Activated CD4-positive, alpha-beta T cell treated with anti-CD3 and anti-CD28 coated beads, Interleukin-2, amount 10 ng/mL, durations not matched to agents 24 days and 14 days (primary cell): ENCODE measurements at places on chromosomes 1 and 21. TPM values are rescaled to one million over a fixed set of nuclear protein-coding genes. Genes with fewer than 3 reads are reported as not detected.
A peak's percentile ranks its signal among the peaks of the same experiment; 100 is the strongest.

The INTS7 gene
- total RNA-seq: 34.4 and 36.8 TPM in 2 replicates

GRCh38 chr1:154405747-154406571 is 816 bp downstream of the IL6R start:
- DNase-seq: peak; percentile 81

DNA sequence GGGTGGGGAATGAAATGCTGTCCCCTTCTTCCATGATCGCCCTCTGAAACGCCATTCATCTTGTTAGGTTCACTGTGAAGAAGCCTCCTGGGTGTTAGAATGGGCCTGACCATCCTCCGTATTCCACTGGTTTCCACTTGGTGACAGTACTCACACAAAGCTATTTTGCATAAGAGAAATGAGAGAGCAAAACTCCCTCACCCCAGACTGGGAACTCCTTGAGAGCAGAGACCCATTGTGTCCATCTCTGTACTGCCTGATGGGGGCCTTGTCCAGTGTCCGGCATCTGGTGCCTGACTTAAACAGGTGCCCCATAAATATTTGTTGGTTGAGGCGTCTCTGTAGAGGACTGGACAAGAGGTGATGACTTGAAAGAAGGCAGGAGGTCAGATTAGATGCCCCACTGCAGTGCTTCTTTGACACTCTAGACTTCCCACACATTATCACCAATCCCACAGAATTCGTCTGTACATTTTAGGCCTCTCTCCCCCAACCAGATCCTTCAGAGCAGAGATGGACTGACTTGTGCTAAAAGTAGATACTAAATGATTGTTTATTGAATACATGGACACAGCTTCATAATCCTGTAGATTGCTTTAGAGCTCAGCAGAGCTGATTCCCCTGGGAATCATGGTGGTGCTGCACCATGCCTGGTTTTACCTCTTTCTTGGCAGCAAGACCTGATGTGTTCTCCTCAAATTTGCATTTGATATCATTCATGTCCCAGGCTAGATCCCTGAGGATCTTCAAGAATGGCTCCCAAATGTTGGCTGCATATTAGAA is 22.4 kb upstream of the KCNA2 start:
- DNase-seq: no peak

DNA sequence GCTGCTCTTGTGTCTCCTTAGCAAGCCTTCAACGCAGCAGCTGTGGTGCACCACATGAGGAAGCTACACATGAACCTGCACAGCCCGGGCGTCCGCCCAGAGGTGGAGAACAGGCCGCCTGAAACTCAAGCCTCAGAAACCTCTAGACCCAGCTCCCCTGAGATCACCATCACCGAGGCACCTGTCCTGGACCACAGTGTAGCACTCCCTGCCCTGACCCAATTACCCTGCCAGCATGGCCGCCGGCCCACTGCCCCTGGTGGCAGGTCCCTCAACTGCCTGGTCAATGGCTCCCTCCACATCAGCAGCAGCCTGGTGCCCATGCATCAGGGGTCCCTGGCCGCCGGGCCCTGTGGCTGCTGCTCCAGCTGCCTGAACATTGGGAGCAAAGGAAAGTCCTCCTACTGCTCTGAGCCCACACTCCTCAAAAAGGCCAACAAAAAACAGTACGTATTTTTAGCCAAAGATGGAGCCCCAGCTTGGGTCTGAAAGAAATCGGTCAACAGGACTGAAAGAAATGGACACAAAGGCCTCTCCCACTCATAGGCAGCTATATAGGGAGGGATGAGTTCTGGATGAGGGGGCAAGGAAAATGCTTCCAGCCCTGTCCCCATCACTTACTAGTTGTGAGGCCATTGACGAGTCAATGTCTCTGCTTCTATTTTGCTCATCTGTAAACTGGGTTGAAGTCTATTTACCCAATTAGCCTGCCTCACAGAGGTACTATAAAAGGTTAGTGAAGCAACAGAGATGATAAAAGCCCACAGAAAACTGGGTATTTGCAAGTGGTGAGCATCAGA is 28.5 kb downstream of the CAMK1G start:
- peak; percentile 66 for DNase-seq

GRCh38 chr1:30888975-30889374 is 19.6 kb downstream of the SDC3 start:
- no peak for DNase-seq

- no peak for DNase-seq
Measured at GRCh38 chr1:47871799-47872353, 125.3 kb downstream of the TRABD2B start.

GRCh38 chr1:30274173-30274970 is 449.0 kb downstream of the MATN1 start:
- DNase-seq: no peak

DNA sequence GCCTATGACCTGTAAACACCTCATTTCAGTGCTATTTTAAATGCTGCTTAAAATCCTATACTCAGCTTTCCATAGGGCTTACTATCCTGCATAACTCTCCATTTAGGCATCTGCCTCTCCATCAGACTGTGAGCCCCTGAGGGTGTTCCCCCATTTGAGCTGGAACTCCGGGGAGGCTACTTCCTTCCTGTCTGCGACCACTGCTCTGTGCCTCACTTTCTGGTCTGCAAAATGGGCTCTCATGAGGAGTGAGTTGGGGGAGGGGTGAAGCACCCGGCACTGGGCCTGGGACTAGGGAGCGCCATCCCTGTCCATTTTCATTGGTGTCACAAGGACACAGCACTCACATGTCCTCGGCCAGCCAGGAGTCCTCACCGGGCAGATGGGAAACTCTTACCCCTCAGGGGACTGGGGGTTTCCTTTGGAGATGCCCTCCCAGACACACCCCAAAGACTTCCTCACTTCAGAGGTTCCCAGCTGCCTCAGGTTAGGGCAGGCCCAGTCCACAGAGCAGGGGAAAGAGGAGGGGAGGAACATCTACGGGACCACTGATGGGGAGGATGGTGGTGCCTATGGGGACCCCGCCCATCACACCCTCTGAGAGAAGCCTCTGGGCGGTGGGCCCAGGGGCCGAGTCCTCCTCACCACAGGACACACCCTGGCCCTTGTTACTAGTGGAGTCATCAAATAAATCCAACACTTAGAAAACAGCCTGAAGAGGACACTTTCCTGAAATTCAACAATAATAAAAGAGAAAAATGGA is 134.9 kb downstream of the MATN1 start:
- peak; percentile 39 for DNase-seq

- DNase-seq: no peak
Measured at GRCh38 chr1:237938553-237938952, 47.8 kb upstream of the ZP4 start.
